ENCODE measurements at places on chromosomes 7 and 10.

DNA sequence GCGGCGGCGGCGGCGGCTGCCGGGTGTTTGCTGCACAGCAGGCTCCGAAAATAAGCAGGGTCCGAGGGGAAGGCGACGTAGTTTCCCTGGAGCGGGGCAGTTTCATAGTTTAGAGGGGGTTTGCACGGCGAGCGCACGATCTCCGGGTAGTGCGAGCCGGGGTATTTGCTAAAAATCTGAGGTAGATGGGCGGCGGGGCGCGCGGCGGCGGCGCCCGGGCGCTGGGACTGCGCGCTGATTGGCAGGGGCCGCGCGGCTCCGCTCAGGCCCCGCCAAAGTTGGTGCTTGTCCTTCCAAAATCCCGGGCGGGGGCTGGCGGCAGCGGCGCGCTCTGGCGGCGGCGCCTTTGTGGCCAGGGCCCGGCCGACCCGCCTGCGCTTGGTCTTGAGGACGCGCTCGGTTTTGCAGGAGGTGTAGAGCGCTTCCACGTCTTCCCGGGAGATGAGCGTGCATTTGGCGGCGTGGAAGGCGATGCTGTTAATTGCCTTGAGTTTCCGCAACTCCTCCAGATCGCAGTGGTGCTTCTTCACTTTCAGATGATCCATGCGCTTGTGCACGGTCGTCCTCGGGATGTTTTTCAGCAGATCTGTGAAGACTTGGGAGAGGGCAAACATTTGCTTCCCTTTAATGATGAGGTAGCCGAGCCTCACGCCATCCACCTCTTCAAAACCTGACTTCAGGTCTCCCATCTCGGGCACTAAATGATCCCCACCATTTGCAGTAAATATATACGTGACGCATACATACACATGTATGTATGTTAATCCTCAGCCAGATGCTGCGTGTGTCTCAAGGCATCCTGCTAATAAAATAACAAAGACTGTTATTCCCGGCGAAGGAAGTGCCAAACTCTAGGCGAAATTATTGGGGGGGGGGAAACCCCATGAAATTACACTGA lies 8.1 kb downstream of the SKIDA1 start:
- DNase-seq, result peak; percentile 69

GRCh38 chr10:68196701-68197100 lies 35.2 kb downstream of the ATOH7 start:
- DNase-seq, result no peak

GRCh38 chr10:110706690-110707098 lies 62.6 kb downstream of the RBM20 start:
- DNase-seq, result peak; percentile 91

DNA sequence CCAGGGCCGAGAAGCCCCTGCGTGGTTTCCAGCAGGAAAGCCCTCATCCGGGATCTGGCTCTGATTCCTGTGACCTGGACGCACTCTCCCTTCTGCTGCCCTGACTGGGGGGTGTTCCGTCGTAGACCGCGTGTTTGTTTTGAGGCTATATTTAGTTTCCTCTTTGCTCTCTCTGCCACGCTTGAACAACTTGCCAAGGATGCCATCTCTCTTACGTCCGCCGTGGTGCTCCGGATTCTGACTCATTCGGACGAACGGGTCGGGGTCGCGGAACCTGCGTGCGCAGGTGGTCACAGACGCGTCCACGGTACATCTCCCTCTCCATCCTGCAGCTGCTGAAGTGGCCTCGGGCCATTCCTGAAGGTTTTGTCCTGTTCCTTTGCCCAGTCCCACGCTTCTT lies 10.4 kb upstream of the SORCS3 start:
- DNase-seq, result no peak

Measured in fibroblast of skin of right quadriceps (primary cell).